ENCODE measurements at places on chromosomes 12 and 14.

GRCh38 chr12:92462049-92462448 is 240.7 kb upstream of the PLEKHG7 start:
- no peak for DNase-seq

- DNase-seq = no peak
These were observed 19.8 kb downstream of the HVCN1 start for GRCh38 chr12:110669193-110669502.

DNA sequence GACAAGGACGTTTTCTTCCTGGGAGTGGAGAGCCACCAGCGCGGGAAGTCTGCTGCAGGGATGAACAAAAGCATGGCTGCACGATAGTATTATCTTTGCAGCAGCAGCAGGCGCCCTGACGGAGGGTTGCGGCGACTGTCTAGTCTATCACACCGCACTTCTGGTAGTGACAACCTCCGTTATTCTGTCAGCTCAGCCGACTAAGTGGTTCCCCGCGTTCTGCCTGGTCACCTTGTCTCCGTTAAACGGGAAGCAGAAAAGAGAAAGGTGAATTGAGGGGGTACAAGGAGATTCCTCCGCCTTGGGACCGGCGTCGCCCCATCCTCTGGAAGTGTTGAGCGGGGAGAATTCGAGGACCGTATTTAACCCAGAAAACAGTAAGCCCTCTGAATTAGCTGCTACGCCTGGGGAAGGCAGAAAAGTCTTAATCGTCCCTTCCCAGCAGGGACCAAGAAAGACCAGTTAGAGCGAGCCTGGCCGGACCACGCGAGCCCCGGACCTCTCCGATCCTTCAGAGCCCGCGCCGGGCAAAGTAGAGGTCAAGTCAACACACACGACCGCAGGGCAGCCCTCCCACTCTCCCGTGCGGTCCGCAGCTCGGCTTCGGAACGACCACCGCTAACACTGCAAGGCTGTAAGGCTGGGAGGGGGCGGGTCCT is 536 bp upstream of the DAAM1 start:
- DNase-seq = no peak

DNA sequence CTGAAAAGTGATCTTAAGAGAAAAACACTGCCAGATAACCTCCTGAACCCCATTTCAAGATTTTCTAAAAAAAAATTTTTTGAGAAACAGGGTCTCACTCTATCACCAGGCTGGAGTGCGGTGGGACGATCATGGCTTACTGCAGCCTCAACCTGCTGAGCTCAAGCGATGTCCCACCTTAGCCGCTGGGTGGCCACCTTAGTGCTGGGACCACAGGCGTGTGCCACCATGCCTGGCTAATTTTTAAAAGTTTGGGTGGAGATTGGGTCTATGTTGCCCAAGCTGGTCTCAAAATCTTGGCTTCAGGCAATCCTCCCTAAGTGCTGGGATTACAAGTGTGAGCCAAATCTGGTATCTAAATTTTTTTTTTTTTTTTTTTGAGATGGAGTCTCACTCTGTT is 3.4 kb downstream of the PNMA1 start:
- no peak for DNase-seq

DNA sequence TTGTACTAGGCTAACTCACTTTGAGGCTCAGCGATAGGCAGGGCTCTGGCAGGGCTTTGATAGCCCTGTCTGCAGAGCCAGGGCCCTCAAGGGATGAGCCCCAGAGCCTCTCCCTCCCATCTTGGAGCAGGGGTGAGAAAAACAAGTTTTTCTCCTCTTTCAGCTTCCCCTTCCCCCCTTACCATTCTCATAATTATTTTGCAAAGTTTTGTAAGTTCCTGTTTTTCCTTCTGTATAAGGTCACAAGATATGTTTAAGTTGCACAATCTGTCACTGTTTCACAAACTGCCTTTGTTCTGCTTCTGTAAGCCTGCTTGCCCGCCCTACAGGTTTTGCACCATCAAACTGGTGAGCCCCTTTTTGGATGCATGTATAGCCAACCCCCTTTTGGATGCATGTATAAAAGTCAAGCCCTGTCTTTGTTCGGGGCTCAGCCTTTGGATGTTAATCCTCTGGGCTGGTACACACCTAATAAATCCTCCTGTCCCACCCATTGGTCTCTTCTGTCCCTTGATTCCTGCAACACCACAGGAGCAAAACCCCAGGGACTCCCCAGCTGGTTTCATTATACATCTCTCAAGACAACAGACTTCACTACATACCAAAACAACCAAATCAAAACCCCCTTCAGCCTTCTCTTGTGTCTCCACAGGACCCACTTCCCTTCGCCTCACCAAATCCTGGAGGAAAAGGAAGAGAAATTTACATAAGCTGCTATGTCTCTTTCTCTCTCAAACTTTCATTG is 52.5 kb upstream of the RESF1 start:
- no peak for DNase-seq

- no peak for DNase-seq
These were observed 6.8 kb downstream of the PARP2 start for GRCh38 chr14:20350282-20350681.

DNA sequence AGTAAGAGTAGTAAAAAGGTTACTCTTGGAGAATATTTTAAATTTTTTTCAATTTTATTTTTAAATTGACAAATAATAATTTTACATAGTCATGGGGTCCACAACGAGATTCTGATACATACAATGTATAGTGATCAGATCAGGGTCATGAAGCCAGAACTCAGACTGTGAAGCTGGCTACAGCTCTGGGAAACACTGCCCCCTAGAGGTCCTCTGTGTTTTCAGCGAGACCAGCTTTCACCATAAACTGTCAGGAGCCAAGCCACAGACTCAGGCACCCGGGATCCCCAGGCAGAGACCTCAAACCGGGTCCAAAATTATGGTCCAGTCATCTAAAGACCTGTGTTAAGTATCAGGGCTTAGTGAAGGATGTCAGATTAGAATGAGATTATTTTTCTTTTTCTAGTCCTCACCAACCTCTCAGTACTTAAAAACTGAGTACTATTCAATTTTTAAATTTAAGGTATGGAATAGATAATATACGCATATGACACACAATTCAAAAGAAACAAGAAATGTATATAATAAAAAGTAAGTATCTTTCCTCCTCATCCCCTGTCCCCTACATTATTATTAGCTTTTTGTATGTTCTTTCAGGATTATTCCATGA is 397.1 kb downstream of the MDGA2 start:
- no peak for DNase-seq

GRCh38 chr14:77870646-77871045 is 70.7 kb downstream of the ADCK1 start:
- DNase-seq = no peak

DNA sequence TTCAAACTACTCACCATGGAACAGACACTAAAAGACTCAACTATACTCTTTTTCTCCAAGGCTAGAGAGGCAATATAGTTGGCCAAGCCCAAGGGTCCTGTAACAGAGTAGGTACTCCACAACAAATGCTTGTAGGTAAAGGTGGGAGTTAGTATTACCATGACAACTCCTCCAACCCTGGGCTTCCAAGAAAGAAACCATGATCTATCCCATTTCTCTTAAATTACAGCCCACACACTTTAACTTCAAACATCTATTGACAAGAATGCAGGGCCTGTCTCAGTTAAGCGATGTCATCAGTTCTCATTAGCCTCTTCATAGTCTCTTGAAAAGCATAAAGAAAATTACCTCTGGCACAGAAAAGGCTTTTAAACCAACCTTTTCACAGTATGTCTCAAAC is 25.0 kb downstream of the ERH start:
- no peak for DNase-seq

DNA sequence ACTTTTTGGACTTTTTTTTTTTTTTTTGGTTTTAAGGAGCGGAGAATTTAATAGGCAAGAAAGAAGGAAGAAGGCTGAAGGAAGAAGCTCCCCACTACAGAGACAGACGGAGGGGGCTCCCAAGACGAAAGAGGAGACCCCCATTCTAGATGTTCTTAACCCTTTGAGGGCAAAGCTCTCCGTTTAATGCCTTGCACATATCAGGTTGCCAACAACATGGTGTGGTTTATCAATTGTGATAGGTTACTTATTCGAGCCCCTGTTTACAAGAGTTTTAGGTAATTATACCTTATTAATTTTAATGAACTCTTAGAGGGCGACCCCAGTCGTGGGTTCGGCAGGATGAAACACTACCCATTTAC is 1.2 kb upstream of the FBXO33 start:
- no peak for DNase-seq

DNA sequence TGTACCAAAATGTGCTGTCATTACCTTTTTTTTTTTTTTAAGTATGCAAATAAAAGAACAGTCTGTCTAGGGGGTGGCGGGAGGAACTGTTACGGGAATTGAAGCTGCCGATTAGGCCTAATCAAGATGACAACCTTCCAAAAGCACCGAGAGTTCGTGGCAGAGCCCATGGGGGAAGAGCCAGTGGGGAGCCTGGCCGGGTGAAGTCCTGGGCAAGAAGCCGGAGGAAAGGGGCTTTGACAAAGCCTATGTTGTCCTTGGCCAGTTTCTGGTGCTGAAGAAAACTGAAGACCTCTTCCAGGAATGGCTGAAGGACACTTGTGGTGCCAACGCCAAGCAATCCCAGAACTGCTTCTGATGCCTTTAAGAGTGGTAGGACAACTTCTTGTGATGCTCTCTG is 42.6 kb downstream of the ACTN1 start:
- DNase-seq = no peak

GRCh38 chr12:69904777-69905176 is 79.8 kb downstream of the MYRFL start:
- no peak for DNase-seq

GRCh38 chr12:126773012-126773411 is 1494.0 kb upstream of the TMEM132C start:
- DNase-seq = no peak

GRCh38 chr12:84397846-84398245 is 514.8 kb downstream of the SLC6A15 start:
- DNase-seq = no peak

- no peak for DNase-seq
These were observed 12.1 kb upstream of the PNMA1 start for GRCh38 chr14:73726025-73726961.

DNA sequence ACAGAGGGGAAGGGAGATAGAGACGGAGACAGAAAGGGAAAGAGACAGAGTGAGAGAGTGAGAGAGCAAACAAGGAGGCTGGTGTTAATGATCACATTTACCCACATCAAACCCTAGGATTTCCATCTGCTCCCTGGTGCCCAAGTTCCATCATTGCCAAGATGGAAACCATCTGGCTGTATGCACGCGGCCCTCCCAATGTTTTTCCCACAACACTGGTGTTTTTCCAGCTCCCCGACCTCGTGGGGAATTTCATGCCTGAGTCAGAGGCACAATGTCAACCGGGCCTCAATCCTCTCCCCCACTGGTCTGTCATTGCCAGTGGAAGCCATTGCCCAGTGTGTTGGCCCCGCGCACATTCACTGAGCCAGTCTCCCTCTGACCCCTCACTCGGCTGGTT is 19.9 kb upstream of the BDKRB2 start:
- DNase-seq = no peak

- DNase-seq = no peak
These were observed 34.1 kb downstream of the ANO2 start for GRCh38 chr12:5910790-5911548.

DNA sequence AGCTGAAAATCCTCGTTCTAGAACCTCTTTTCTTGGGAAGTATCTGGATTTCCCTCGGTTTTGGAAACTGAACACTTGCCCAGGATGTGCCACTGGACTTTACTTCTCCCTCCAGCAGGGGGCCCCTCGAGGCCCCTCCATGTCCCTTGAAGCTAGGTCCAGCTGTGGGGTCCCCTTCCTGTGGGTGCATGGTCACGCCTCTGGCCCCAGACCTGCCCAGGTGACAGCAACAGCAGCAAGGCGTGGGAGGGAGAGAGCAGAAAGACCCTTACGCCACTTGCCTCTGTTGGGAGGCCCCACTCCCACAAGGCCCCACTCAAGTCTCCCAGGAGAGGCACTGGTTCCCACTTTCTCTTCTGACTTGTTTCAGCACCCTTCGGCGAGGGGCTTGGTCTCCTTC is 3.1 kb downstream of the SLC25A29 start:
- no peak for DNase-seq

DNA sequence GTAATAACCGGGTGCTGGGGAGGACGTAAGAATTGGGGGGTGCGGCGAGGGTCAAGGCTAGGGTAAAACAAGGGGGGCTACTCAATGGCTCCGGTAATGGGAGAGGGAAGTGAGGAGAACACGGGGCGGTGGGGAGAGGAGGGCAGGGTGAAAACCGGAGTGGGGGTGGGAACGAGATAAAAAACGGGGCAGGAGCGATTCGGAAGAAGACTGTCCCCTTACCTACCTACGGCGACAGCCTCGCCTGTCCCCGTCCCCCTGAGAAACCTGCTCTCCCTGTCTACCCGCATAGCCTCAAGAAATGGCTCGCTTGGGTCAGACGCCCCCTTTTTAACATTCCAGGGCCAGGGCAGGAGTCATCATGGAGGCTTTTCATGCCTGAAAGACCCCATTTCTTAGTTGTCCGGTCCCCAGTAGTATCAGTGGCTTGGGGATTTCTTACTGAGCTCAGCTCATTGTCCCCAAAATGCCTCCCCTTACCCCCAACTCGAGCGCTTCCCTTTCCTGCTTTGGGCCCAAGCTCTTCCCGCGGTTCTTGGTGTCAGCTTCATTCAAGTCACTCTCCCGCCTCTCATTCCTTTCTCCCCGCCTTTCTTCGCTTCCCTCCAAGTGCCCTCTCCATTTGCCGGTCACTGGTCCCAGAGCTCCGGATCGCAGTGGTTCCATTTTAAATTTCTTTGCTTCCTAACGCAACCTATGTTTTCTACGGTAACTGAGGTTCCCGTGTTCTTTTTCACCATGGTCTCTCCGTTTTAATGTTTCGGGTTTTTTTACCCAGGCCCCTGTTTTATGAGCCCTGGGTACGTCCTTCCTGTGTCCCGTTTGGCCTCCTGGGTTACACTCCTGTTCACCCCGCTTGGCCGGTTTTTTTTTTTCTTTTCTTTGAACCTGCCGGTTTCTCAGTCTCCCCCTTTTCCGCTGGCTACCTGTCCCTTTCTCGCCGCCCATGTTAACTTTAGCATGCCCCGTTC is 1.2 kb upstream of the WSB2 start:
- DNase-seq = peak; percentile 47

DNA sequence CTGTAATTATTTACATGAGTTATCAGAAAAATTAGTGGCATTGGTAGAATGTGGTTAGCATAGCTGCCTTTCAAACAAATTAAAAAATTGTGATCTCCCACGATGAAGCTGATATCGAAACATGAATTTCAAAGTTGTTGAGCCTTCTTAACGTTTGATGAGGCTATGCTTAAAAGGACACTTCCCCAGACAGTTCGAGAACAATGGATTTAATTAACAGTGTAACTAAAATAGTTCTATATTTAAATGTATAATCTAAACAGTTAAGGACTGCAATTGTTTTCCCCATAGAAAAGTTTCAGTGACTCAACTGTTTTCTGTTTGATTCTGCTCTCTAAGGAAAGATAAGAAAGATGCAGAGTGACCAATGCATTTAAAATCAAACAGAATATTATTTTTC is 1.6 kb downstream of the CLEC2B start:
- DNase-seq = no peak

DNA sequence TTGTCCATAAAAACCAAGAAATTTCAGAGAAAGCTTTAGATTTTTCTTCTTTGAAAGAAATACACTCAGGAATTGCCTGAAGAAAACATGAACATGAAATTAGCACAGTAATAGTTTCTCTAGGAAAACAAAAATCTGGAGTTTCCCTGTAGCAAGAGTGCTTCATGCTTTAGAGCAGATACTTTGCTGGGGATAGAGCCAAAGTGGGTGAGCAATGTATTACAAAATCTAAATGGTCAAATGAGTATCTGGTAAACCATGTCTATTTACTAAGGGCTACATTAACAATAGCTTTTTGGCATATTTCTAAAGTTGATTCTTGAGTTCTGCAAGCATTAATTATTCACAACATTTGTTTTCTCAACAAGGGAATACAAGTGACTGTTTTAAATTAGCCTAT is 26.2 kb downstream of the AVPR1A start:
- no peak for DNase-seq
